ENCODE measurements at places on chromosomes 4 and X.

- DNase-seq = no peak
Observed at GRCh38 chr4:2396781-2397368, 21.6 kb downstream of the ZFYVE28 start.

GRCh38 chr4:140869446-140869845 is 113.3 kb upstream of the TBC1D9 start:
- DNase-seq = no peak

GRCh38 chr4:8002525-8003309 is 63.1 kb upstream of the AFAP1 start:
- DNase-seq = no peak

GRCh38 chr4:33518856-33519255 is 2725.5 kb downstream of the ARAP2 start:
- no peak for DNase-seq

DNA sequence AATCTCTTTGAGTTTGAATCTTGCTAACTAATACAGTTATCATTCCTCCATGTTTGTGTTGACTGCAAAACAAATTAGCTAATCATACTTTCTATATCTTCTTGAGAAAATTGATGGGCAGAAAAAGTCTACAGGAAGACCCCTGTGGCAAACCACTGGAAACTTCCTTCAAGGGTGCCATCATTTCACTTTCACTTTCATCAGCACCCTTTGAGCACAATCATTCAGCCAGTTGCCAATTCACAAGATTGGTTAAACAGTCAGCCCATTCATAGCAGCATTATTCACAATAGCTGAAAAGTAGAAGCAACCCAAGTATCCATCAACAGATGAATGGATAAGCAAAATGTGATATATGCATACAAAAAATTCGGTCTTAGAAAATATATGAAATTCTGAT is 101.5 kb downstream of the CCDC160 start:
- peak; percentile 0 for DNase-seq

DNA sequence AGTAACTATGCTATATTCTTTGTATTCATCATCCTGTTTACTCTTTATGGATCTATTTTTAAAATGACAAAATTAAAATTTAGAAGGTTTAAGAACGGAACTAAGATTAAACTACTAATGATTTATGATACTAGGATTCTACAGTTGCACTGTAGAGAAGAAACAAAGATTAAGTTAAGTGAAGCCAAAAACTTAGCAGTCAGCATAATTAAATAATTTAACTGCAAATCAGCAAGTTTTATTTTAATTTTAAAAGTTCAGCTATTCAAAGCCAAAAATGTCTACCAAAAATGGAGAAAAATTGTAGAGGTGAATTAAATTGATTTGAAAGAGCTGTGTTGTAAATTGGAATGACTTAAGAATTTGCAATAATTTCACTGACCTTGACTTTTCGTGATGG is 30.8 kb downstream of the NDST4 start:
- no peak for DNase-seq

- DNase-seq = no peak
Observed at GRCh38 chr4:54660591-54660990, 2.8 kb downstream of the KIT start.

- DNase-seq = no peak
Observed at GRCh38 chr4:92237559-92237958, 66.2 kb upstream of the GRID2 start.

DNA sequence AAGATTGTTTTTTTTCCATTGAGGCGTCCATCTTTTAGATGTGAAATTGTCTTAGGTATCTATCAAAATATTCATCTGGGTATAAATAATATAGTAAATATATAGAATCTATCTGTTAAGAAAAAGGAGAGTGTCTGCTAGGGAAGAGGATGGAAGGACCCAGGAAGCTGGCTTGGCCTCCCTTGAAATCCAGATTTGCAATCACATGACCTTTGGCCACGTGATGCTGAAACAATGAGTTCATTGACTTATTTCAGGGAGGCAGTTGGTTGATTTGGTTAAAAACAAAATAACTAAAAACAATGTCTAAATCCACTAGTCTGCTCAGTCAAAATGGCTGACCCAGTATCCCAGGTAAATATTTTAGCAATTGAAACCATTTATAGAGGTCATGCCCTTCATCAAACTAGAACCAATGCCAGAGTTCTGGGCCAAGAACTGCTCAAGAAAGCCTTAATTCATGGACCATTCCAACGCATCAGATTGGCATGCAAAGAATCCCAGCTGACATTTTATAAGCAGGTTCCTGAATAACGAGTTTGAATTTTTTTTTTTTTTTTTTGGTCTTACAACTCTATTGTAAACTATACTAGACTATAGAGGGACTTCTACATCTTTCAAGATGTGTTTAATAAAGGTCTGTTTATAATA is 172.7 kb downstream of the MID1 start:
- DNase-seq = no peak

- no peak for DNase-seq
Observed at GRCh38 chr4:35087218-35087617, 1157.1 kb downstream of the ARAP2 start.

DNA sequence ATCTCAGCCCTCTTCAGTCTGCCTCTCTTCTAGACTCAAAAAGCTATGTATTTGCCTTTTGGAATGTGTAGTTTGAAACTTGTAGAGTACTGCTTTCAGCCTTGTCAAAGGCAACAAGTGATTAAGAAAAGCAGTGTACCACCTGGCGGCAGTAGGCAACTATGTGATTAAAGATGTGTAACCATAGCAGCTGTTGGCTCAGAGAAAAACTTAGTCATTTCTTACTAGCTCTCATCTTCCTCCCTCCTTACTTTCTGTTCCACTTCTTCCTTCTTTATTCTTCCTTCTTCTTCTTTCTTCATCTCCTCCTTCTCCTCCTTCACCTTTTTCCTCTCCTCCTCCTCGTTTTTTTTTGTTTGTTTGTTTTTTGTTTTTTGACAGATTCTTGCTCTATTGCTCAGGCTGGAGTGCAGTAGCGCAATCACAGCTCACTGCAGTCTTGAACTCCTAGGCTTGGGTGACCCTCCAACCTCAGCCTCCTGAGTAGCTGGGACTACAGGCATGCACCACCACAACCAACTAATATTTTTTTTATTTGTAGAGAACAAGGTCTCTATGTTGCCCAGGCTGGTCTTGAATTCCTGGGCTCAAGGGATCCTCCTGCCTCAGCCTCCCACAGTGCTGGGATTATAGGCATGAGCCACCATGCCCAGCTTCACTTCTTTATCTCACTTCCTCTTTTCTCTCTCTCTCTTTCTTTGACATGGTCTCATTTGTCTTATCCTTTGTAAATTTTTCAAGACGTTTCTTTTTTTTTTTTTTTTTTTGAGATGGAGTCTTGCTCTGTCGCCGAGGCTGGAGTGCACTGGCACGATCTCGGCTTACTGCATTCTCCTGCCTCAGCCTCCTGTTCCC is 32.6 kb downstream of the ABHD18 start:
- peak; percentile 27 for DNase-seq

DNA sequence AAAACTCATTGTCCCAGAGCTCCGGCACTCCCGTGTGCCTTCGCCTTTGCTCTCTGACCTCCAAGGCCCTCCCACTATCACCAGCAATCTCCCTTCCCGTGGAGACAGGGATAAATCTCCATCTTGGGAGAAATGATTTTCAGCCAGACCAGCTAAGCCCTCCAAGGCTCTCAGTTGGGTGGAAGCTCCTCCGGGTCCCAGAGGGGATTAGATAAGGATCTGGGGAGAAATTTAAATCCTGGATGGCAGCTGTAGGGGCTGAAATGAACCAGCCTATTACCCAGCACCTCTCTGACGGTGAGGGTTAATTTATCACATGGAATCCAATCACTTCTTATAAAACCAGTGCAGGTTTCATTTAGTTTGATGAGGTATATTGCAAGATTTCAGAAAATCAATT is 366.2 kb downstream of the FBXW7 start:
- no peak for DNase-seq

DNA sequence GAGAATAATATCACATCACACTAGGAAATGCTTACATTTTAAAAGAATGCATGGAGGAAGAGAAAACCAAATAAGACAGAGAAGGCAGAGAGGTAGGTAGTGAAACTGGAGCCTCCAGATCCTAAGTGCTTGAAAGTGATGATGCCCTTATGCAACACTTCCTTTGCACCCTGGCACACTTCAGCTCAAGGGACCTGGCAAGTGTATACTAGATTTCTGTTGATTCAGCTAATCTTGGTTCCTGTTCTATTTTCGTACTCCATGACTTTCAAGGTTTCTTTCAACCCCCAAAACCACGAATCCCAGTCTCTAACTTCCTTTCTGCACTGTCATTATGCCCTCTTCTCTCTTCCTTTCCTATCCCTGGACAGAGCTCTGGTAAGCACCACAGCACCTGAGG is 36.9 kb upstream of the SH3KBP1 start:
- no peak for DNase-seq

GRCh38 chr4:188661502-188661901 is 522.3 kb downstream of the TRIML1 start:
- no peak for DNase-seq

- DNase-seq = no peak
Observed at GRCh38 chr4:13496605-13497004, 12.5 kb upstream of the RAB28 start.

- no peak for DNase-seq
Observed at GRCh38 chr4:93030670-93031069, 726.9 kb downstream of the GRID2 start.

- no peak for DNase-seq
Observed at GRCh38 chr4:128596853-128597252, 212.6 kb upstream of the JADE1 start.

GRCh38 chrX:120236687-120237479 is 13.7 kb upstream of the ZBTB33 start:
- DNase-seq = no peak

DNA sequence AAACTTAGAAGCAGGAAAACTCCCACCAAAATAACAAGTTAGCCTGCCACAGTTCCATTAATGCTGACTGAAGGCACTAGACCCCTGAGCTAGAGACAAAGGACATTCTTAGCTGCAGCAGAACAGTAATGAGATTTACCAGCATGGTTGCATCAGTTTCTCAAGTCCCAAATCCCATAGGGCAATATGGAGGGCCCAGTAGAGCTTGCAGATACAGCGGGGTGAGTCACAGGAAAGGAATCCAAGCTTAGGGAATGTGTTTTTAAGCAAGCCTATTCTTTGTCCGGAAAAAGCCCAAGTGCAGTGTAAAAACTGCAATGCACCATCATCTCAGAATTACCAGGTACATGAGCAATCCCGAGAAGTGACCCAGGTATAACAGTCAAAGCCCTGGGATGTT is 51.3 kb upstream of the EXOC1L start:
- no peak for DNase-seq

GRCh38 chrX:45769761-45770582 is 569.3 kb upstream of the DIPK2B start:
- DNase-seq = peak; percentile 37

All from CD4-positive, alpha-beta T cell treated with Interleukin-2 at 100 ng/mL for 4 hours (primary cell).